Naive B cell (primary cell): ENCODE measurements at places on chromosomes 7 and 10.

DNA sequence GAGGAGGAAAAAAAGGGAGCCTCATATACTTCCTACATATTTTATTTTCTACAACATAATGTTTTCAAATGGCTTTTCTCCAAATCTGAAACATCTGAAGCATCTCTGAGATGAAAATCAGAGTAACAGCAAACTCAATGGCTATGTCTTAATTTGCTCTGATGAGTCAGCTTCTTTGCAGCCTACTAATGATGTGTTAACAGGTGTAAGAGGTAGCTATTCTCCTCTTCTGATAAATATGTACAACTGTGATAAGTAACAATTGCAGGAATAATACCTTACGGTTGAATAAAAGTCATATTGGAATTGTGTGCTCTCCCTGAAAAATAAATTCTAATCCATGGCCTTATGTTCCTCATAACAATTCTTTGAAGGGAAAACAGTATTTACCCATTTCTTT, 45.2 kb downstream of the GNAT3 start:
- no peak for DNase-seq

GRCh38 chr7:80726666-80727065, 88.2 kb downstream of the CD36 start:
- DNase-seq: peak; percentile 28

- DNase-seq: no peak
Measured at GRCh38 chr7:16242920-16243319, 178.4 kb downstream of the CRPPA start.

DNA sequence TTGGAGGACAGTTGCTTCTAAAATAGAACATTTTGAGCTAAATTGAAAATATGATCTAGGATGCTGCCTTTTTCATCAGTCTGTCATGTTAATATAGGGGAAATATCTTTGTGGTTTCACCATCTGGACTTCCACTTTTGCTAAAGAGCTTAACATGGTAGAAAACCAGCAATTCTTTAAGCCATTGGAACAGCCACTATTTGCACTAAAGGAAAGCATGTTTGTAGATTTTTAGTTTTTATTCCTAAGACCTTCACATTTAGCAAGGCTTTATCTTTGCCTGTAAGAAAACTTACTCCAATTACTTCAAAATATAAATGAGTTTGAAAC, 291.0 kb downstream of the RNLS start:
- no peak for DNase-seq

DNA sequence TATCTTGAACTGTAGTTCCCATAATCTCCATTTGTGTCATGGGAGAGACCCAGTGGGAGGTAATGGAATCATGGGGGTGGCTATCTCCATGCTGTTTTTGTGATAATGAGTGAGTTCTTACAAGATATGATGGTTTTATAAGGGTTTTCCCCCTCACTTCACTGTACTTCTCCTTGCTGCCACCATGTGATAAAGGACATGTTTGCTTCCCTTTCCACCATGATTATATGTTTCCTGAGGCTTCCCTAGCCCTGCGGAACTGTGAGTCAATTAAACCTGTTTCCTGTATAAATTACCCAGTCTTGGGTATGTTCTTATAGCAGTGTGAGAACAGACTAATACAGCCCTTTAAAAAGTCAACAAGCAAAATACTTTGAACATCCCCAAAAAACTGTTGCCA, 427.7 kb downstream of the HTR7 start:
- DNase-seq: no peak

- DNase-seq: peak; percentile 54
Measured at GRCh38 chr10:132223156-132223590, 36.4 kb downstream of the DPYSL4 start.

DNA sequence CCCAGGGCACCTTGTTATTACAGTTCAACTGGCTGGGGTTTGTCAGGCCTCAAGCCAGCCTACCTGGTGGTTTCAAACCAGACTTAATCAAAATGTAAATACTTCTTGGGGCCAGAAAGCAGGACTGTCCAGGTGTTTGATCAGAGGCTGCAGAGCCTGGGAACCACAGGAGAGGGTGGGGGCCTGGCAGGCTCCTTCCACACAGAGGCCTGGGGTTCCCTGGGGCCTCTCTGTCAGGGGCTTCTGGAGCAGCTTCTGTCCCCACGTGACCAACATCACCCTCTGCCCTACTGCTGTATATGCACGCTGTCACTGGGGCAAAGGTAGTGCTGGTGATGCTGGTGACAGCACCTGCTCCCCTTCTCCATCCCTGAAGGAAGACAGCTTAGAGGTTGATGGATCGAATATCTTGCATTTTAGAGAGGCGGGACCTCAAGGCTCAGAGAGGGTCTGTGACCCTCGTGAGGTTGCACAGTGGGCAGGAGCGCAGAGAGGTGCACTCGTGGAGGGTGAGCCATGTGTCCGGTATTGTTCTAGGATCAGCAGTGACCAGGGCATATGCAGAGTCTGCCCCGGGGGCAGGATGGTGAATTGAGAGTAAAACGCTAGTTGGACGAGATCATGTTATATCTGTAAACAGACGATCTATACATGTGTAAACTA, 95.4 kb downstream of the GRK5 start:
- DNase-seq: no peak

DNA sequence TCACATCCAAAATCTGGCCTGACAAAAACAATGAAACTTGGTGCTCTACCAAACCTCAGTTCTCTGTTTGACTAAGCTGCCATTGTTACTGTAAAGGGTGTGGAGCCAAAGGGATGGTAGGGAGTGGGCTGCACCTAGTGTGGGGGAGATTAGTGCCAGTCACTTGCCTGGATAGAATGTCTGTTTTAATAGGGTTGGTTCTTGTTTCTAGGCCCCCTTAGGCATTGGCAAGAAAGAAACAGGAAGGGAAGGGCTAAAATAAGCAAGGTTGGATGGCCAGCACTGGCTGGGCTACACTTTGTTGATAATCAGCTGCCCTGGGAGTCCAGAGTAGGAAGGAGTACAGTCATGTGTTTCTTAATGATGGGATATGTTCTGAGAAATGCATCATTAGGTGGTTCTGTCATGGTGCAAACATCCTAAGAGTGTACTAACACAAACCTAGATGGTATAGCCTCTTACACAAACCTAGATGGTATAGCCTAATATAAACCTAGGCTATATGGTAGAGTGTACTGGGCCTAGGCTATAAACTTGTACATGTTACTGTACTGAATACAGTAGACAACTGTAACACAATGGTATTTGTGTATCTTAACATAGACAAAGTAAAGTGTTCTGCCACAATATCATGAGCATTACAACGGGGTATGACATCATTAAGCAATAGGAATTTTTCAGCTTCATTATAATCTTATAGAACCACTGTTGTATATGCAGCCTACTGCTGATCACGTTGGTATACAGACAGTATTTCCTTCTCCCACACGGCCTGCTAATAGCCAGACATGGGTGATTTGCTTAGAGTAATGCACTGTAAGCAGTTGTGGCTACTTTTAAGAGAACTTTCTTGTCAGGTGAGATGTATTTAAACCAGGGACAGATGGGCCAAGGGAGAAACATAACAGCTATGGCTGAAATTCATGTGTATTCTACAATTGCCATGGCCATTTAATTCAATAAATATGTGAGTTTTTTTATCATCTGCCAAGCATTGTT, 15.4 kb downstream of the BBIP1 start:
- no peak for DNase-seq

DNA sequence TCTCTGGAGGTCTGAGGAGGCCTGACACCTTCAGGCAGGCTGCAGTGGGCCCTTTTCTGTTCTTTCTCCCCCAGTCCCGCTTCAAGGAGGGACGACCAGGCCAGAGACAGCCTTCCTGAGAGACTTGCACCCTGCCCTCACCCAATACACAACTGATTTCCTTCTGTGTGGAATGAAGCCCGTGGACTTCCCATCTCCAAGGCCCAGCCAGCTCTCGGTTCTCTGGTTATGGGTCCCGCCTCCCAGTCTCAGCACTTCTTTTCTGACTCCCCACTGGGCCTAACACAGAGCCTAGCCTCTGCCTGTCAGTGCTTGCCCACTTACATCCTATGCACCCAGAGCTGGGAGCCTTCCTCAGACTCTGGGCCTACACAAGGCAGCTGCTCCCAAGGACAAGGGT, 24.1 kb upstream of the ADCYAP1R1 start:
- DNase-seq: no peak

DNA sequence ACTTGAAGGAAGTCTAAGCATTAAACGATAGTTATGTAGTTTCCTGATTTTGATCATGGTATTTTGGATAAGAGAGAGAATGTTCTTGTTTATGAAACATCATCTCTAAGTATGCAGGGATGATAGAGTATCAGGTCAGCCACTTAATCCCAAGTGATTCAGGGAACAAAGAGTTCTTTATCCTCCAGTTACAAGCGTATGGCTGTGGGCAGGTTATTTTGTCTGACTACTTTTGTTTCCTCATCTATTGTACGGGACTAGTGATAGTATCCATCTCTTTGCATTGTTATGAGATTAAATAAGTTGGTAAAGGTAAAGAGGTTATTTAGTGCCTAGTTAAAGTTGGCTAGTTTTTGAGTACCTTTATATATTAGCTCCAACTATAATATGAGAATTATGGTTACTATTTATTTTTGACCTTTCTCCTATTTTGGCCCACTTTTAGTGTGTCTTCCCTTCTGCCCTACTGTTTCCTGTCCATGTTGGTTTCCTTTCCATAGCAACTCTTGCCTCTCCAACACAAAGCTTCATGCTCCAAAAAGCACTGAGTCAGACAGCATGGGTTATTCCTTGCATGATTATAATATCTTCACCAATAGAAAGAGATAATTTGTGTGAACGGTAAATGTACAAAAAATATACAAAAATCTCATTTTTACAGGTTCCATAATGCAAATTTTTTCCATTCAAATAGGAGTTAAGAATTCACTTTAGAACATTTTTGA, 65.4 kb downstream of the SP8 start:
- no peak for DNase-seq

DNA sequence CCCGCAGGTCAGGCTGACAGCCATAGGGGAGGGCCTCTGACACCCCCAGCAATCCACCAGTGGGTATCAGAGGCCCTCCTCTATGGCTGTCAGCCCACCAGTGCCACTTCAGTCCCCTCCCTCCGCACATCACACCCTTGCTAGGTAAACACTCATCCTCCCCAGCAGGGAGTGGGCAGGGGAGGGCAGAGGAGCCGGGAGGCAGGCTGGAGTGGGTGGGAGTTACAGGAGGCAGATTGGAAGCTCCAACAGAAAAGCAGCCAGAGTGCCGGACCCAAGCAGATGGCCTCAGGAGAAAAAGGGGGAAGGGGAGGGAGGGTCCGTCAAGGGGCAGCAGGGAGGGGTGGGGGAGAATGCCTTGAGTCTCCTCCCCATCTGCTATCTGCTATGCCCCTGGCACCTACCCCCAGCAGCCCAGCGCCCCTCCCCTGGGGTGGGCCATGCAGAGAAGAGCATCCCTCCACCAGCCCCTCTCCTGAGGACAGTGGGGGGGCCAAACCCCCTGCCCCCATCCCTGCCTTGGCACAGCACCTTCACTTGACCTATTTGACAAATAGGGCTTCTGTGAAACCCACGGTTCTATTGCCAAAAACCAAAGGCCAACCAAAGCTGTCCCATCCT, 2.4 kb downstream of the RASGEF1A start:
- DNase-seq: no peak

- DNase-seq: no peak
Measured at GRCh38 chr10:97129666-97130065, 56.1 kb downstream of the SLIT1 start.

DNA sequence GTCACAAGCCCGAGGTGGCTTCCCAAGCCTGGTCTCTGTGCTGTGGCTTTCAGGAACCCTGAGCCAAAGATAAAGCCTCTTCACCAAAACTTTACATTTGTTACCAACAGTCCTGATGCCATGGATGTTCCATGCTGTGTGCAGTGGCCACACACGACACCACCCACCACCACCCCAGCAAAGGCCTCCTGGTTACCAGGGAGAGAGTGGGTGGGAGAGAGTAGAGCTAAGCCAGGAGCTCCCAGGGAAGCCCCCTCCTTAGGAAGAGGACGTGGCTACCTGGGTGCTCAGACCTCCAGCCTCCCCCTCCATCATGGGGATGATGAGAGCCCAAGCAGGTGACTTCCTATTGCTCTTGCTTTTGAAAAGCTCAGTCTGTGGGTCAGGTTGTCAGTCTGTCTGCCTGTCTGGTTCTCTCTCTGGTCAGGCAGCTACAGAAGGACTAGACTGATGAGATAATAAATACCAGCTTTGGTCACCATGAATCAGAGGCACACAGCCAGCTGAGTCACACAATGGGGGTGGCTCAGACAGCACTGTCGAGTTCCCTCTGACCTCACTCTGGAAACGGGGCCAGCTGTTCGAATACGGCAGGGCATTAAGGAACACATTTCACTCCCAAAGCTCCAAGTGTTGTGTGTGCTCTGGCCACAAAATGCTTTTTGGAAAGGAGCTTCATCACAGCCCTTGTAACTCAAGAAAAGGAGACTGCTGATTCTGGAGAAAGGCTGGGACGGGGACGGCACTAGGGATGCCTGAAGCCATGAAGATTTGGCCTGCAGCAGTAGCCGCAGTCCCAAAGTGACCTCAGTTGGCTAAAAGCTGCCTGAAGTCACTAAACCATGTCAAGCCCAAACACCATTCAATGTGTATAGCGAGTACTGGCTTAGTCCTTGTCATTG, 166.0 kb downstream of the FANK1 start:
- no peak for DNase-seq

GRCh38 chr7:99955247-99955646, 20.6 kb downstream of the AZGP1 start:
- no peak for DNase-seq

DNA sequence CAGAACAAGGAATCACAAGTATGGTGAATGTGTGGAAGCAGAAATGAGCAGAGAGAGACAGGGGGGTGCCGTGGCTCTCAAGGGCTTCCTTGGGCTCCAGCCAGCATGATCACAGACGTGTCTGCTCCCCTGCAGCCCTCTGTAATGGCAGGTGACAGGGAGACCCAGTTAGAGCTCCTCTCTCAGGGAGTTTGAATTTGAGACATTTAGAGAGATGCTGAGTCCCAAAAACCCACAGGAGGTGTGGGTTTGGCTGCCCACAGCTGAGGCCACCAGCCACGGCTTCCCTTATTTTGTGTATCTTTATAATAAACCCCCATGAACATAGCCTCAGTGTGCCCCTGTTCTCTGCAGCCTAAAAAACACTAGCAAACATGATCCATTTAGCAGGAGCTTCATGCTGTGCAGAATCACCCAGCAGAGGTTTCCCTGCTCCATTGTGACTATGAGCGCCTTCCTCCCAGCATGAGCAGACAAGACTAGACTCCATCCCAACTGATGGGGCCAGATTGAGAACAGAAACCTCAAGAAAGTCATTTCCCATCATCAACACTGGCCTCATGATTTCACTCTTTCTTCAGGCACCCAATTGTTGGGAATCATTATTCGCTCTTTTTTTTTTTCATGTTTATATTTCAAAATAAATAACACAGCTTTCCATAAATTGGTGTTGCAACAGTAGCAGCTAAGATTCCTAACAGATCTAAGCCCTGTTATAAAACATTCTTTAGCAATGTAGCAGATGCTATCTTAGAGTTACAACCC, 13.4 kb downstream of the NOD1 start:
- no peak for DNase-seq
